Keratinocyte (primary cell): ENCODE measurements at places on chromosomes 5 and 9. TPM values are rescaled to one million over a fixed set of nuclear protein-coding genes. Genes with fewer than 3 reads are reported as not detected.

GRCh38 chr9:123798195-123798594, 131.7 kb downstream of the DENND1A start:
- DNase-seq, result no peak

GRCh38 chr5:177493795-177494345, 3.5 kb downstream of the PDLIM7 start:
- no peak for DNase-seq

GRCh38 chr5:68255305-68256120, 40.0 kb downstream of the PIK3R1 start:
- no peak for DNase-seq

GRCh38 chr5:128854931-128855330, 110.4 kb upstream of the SLC27A6 start:
- no peak for DNase-seq

DNA sequence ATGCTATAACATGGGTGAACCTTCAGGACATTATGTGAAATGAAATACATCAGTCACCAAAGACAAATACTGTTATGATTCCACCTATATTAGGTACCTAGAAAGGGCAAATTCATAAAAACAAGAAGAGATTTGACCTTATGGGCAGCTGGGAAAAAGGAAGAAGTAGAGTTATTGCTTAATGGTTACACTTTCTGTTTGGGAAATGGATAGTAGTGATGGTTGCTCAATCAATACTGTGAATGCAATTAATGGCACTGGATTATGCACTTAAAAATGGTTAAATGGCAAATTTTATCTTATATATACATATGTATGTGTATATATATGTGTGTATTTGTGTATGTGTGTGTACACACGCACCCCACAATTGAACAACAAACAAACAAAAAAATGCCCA, 15.2 kb downstream of the FKBP15 start:
- DNase-seq, result no peak

DNA sequence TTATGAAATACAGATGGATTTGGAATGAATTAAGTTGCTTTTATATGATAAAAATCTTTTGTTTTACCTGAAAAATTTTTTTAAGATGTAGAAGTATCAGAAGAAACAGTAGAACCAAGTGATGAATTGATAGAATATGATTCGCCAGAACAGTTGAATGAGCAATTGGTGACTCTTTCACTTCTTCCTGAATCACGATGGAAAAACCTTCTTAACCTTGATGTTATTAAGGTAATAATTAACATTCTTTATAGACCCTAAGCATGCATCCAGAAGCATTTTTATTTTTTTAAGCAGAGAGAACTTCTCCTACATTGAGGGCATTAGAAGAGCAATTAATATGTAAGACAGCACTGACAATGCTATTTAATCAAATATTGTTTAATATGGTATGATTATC, 28.8 kb downstream of the WDR36 start:
- no peak for DNase-seq

DNA sequence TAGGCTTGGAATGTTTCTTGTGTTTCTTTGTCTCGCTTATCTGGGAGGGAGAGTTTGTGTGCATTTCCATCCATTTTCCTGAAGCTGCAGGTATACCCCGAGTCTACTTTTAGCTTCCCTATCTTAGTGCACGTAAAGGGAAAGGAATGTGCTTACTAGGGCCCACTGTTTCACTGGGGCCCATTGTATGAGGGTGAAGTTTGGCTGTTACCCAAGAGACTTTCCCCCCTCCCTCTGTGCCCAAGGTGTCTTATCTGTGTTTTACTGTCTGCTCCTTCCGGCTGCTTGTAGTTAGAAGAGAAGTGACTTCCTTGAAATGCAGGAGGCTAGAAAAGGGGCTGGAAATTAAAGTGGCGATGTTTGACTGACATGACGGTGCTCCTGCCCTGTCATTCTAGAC, 12.1 kb upstream of the BTNL3 start:
- DNase-seq, result no peak

- DNase-seq, result no peak
These were observed 264.0 kb upstream of the TRIM32 start for GRCh38 chr9:116423149-116423548.

- no peak for DNase-seq
These were observed 21.4 kb upstream of the OTULINL start for GRCh38 chr5:14560091-14560595.

DNA sequence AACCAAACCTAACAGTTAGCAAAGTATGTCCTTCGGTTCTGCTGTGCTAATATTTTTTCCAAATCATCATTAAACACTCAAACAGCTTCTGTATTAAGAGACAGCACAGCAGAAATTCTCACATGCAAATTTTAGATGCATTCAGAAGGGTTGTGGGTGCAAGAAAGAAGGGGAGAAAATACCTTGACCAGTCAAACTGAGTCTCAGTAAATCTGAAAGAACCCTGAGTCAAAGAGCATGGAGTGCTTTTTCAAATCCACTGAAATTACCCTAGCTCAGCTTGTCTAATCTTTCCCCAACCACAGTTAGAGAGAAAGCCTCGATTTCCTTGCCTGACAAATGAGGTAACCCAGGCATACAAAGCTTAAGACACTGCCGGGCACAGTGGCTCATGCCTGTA, 55.1 kb downstream of the RETREG1 start:
- DNase-seq, result no peak

DNA sequence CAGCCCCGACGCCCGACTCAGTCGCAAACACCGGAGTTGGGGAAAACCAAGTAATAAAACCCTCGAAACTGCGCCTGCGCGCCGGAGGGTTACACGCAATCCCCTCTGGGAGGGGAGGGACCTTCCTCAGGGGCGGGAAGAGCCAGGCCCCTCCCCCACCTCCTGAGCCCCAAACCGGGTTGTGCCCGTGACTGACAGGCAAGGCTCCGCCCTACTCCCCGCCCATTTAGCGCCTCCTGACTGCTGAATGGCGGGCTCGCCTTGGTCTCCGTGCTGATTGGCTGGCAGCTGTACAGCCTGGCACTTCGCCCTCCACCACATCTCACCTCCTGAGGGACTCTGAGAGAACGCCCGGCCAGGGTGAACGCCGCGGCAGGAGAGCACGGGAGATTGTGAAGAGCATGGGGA, at the start of gene PRDM9:
Gene PRDM9, plus strand, starts transcription at position 332 of the 408 bp plus-strand sequence. CDS start 1,425 bp downstream, outside the sequence.
- DNase-seq, result no peak

GRCh38 chr9:27059412-27059811, 49.6 kb upstream of the TEK start:
- DNase-seq, result no peak

DNA sequence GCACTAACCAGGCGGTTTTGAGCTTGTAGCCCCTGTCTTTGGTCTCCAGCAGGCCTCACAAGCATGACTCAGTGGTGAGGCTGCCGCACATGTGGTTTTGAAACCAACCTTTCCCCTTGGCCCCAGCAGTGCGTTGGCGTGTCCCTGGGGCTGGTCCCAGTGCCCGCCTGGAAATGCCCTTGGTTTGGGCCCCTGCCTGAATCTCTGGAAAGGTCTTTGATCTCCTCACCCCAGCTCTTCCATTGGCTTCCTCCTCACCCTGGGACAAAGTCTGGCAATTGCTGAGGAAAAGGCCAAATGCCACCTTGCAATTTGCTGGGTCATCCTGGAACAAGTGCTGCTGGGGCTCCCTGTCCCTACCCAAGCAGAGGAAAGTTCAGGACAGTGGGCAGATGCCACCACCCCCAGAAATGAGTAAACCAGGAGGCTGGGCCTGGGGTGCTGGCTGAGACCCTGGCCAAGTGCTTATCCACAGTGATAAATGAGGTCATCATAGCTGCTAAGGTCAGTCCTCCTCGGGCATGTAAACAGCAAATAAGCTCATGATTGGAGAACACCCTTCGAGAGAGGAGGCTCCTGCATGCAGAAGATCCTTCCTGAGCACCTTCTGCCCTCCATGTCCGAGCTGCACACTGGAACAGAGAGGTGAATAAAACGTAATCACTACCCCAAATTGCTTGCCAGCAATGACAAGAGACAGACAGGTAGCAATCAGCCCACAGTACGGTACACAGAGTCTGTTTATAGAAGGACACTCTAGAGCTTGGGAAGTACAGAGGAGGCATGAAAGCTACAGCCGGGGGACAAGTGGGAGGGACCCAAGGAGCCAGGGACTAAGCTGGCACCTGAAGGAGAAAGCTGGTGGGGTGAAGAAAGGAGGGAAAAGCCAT, 98.9 kb upstream of the CPEB4 start:
- no peak for DNase-seq

DNA sequence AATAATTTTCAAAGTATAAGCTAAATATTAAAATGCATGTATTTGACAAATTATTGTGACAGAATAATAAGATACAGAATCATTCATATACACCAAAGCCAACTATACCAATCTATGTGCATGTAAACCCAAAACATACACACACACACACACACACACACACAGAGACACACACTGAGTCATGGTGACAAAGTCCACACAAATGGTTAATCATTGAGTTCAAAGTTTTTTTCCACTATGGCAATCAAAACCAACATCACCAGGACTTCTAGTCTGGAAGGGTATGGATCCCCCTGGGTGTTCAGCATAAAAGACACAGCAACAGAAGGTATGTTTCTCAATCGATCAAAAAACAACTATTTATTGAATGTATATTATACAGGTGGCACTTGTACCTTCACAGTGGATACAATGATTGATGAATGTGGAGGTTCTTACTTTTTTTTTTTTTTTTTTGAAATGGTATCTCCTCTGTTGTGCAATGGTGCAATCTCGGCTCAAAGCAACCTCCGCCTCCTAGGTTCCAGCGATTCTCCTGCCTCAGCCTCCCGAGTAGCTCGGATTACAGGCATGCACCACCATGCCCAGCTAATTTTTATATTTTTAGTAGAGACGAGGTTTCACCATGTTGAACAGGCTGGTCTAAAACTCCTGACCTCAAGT, 137.0 kb downstream of the PDE4D start:
- DNase-seq, result no peak

DNA sequence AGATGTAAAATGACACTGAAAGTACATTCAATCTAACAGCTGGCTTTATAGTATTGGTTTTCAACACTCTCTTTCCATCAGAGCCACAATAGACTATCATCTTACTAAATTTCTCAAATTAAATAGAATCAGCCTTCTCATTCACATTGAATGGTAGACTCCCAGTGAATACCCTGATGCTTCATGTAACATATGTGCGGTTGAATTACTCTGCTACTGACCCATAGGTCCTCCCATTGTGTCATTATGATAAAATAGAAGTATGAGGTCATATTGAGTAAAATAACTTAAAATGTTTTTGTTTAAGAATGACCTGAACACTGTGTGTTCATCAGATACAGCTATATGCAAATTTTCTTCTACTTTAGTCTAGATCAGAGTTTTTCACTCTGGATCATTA, 75.9 kb upstream of the ADAMTSL1 start:
- DNase-seq, result no peak

- no peak for DNase-seq
These were observed 99.2 kb downstream of the UHRF2 start for GRCh38 chr9:6512085-6512657.

The PAPPA gene
- 0.39 to 2.6 TPM (median 0.77 TPM) in 3 replicates for polyA plus RNA-seq

The DBH gene
- polyA plus RNA-seq, result not detected in 3 replicates

The CNTFR gene
- 0.42 to 1.5 TPM (median 0.66 TPM) in 3 replicates for polyA plus RNA-seq

The FUT7 gene
- not detected in 3 replicates for polyA plus RNA-seq

The NUTM2G gene
- polyA plus RNA-seq, result not detected in 3 replicates

The CEL gene
- 0.12 to 0.22 TPM (median 0.16 TPM) in 3 replicates for polyA plus RNA-seq

The ACO1 gene
- polyA plus RNA-seq, result 23.9 to 30.8 TPM (median 29.2 TPM) in 3 replicates

The PIP5KL1 gene
- 2.4 to 5.2 TPM (median 4.4 TPM) in 3 replicates for polyA plus RNA-seq

The SLC28A3 gene
- polyA plus RNA-seq, result 1.1 to 4.9 TPM (median 2.4 TPM) in 3 replicates

The SETX gene
- 16.6 to 23.8 TPM (median 19.7 TPM) in 3 replicates for polyA plus RNA-seq
